ENCODE measurements at places on chromosomes 7 and 10.
A peak's percentile ranks its signal among the peaks of the same experiment; 100 is the strongest.

GRCh38 chr7:47582764-47583738 is 1.1 kb upstream of the TNS3 start:
- no peak for DNase-seq

DNA sequence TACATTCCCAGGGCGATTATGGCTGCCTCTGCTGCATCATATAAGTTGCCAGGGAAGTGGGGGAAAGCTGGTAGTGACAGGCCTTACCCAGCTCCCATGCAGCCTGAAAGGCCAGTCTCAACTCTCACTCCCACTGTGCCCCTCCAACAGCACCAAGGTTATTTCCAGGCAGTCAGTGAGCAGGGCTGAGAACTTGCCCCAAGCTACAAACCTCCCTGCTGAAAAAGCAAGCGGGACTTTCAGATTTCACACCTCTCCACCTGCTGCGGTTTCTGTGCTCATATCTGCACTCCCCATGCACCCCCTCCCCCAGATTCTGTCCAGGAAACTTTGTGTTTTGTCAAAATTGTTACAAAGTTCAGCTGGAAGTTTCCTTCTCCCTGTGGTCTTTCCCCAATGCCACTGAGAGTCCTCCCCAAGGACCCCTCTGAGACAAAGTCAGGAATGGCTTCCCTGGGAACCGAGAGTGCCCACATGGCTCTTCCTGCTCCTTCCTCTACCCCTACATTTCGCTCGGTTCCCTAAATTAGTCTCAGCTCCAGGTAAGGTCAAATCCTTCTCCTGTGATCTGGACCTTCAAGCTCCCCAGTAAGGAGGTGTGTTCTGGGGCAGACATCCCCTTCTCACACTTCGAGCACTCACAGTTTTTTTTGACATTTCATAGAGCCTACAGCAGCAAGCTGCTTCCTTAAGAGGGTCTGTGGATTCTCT is 25.3 kb upstream of the WNT2 start:
- no peak for DNase-seq

GRCh38 chr7:20598459-20599309 is 16.8 kb upstream of the ABCB5 start:
- peak; percentile 8 for DNase-seq

DNA sequence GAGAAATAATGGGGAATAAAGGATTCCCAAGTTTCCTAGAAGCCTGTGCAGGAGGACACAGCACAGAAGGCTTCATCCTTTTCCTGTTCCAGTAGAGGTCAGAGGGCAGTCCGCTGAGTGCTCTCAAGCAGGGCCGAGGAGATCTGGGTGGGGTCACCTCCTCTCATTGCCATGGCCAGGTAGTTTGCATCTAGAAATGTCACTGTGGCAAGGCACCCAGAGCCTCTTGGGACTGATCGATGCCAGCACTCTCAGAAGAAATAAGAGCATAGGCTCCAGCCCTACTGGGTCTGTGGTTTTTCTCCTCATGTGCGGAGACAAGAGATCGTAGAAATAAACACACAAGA is 7.9 kb downstream of the NUB1 start:
- no peak for DNase-seq

GRCh38 chr10:75015442-75015841 is 96.0 kb upstream of the SAMD8 start:
- no peak for DNase-seq

DNA sequence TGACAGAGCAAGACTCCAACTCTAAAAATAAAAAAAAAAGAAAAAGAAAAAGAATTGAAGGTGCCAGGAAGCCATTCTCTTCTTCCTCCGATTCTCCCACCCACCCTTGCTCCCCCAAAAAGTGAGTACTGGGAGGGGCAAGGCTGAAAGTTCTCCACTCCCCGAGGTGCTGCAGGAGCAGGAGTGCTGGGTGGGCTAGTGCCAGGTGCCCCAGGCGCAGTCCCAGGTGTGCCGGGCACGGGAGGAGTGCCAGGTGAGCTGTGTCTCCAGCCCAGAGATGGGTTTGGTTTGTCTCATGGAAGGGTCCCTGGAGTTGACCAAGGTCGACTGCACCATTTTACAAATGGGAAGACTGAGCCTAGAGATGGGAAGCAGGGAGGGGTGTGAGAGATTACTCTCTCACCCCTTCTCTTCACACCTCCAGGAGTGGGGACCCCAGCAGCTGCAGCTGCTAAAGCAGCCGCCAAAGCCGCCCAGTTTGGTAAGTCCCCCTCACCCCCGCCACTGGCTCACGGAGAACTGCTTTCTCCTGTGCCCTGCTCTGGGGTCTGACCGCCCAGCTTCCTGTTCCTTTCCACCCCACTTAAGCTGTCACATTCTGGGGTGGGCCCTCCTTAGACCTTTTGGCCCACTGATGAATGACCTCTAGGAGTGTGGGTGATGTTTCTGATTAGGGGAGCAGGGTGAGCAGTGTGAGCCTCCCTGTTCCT is 26.2 kb upstream of the LIMK1 start:
- DNase-seq = no peak

DNA sequence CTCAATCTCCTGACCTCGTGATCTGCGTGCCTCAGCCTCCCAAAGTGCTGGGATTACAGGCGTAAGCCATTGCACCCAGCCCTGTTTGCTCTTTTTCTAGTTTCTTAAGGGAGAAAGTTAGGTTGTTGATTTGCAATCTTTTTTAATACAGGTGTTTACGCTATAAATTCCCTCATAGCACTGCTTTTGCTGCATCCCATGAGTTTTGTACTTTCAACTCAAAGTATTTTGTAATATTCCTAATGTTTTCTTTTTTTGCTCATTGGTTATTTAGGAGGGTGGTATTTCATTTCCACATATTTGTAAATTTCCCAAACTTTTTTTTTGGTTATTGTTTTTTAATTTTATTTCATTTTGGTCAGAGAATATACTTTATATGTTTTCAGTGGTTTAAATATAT is 11.6 kb downstream of the TPST1 start:
- DNase-seq = no peak

DNA sequence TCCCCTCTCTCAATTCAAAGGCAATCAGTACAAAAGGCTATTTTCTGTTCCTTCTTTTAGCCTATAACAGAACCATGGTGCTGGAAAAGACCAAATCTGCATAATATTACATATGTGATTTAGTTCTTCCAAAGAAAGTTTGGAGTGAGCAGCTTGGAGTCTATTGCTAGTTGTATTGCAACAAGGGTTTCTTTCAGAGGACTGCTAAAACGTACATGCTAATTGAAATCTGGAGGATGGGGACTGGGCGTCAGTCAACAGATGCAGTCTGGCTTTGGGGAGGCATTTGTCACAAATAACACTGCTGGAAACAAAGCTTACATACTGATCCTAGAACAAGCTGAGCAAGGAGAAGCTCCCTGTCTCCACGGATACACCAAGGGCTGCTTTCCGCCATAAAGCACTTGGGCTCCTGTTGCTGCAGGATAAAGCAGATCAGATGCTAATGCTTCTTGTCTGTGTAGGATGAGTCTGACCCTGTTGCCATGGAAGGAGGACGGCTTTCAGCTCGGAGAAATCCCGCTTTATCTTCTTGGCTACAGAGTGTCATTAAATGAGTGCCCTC is 883.5 kb downstream of the SORCS1 start:
- DNase-seq = no peak

DNA sequence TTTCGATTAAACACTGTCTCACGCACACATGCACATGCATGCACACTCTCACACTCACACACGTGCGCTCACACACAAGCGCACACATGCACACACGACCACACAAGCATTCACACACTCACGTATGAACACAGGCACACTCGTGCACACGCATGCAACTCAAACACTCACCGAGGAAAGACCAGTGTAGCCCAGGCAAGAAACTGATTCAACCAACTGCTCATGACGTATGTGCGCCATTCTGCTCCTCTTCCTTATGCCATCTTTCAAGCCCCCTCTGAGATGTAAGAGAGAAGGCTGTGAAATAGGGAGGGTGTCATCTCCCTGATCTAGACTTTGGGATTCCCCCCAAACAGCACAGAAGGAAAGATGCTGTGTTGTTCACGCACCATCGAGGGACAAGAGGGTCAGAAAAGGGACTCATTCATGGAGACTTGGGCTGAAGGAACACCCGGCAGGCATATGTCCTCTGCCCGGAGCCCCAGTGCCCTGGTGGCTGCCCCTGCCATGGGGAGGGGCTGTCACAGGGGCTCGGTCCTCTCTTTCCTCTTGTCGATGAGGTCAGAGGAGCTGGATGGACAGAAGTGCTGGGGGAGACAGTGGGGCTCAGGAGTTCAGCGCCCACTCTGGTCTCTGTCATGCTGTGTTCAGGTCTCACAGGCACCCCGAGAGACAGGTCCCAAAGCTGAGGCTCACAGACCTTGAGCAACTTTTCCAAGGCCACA is 130.1 kb upstream of the SHH start:
- no peak for DNase-seq

GRCh38 chr7:134985894-134986362 is 380 bp upstream of the AGBL3 start:
- no peak for DNase-seq

DNA sequence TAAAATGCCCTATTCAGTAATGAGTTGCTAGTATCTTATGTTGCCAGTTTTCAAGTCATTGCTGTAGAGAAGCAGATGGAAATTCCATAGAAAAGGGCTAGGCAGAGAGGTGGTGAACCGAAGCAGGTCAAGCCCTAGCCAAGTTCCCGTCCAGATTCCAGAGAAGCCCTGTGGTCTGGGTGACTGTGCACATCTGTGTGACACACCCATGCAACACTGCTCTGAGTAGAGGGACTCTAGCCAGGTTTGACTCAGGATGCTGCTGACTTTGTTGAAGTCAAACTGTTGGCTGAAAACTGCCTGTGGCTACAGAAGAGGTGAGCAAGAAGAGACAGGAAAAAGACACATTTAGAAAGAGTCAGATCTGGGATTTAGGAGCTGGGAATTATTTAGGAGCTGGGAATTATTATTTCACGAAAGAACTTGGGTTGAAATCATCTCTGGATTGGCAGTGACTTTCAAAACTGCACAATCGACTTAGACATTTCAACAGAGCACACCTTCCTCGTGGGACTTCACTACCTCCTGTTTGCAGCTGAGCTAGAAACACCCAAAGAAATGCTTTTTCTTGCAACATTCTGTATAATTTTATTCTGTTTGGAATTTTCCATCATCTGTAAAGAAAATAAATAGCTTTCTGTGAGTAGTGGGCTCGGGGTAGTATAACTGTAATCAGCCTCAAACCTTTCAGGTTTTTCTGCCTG is 149.1 kb upstream of the PRKCQ start:
- no peak for DNase-seq

DNA sequence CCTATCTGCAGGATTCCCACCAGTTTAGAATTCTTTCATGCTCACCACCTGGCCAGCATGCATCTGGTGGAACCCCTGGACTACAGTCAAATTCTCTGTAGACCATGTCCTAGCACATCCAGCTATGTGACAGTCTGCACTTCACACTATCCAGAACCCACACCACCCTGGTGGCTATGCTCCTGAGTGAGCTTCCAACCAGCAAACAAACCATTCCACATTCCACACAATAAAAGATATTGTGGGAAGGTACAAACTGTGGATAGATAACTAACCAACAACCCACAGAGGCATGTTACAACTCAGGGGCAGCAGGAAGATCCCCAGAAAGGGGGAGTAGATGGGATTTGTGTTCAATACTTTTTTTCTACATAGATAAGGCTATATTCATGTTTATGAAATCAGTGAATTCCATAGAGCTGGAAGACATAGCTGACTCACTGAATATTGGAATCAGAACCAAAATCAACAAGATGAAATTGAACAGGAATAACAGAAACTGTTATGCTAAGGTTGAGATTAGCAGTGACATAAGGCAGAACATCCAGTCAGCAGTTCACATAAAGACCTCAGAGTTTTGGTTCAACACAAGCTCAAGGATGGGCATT is 72.5 kb downstream of the LRRC17 start:
- no peak for DNase-seq

GRCh38 chr7:143979998-143980397 is 20.1 kb upstream of the OR6B1 start:
- DNase-seq = no peak

GRCh38 chr7:108278281-108278680 is 148.1 kb upstream of the LAMB4 start:
- no peak for DNase-seq

DNA sequence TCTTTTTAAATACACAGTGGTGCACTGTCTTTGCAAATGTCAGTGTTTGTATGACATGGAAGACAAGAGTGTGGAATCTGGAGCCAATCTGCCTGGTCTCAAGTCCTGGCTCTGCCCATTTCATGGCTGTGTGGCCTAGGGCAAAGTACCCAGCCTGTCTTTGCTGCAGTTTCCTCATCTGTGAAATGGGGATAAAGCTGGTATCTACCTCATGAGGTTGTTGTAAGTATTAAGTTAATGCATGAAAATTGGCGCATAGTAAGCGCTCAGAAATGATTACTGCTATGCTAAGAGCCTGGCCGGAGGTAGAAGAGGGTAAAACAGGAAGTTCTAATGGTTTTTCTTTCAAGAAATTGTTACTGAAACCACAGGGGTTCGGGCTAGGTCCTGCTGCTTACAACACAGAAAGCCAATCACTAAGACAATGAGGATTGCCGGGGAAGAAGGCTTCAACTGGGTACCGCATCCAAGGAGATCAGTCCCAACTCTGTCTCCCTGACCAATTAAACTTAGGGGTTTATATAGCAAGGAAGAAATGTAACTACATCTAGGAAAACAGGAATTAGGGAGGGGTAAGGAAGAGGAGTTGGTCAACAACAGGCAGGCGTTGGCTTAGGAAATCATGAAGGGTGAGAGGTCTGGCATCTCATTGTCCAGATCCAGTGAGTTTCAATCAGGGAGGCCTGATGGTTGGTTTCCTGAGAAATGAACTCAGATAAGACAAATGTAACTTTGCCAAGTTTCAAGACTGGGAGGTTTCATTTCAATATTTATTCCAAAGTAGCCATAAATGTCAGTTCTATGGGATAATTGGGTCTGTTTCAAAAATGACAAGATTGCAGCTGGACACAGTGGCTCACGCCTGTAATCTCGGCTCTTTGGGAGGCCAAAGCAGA is 57.0 kb downstream of the CHST3 start:
- no peak for DNase-seq

GRCh38 chr10:111007486-111007885 is 69.3 kb upstream of the ADRA2A start:
- no peak for DNase-seq

DNA sequence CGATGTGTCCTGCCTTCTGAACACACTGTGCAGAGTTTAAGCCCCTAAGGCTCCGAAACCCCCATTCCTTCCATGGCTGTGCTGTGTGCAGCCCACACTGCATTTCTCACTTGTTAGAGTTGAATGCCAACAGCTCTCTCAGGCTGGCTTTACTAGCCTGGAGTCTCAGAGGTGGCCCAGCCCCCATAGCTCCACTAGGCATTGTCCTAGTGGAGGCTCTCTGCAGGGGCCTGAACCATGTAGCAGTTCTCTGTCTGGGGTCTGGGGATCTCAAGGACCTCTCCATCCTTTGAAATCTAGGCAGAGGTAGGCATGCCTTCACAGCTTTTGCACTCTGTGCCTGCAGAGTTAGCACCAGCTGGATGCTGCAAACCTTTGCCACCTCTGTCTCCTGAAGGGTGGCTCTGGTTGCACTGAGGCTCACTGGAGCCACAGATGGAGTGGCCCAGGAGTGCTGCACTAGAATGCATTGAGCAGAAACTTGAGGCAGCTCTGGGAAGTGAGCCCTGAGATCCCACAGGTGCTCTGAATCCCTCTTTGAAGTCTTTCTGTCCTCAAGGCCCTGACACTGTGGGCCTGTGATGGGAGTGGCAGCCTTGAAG is 301.7 kb downstream of the DGKB start:
- no peak for DNase-seq

GRCh38 chr7:7671361-7671760 is 30.8 kb downstream of the UMAD1 start:
- no peak for DNase-seq
